ENCODE measurements at places on chromosomes 7 and 10.

DNA sequence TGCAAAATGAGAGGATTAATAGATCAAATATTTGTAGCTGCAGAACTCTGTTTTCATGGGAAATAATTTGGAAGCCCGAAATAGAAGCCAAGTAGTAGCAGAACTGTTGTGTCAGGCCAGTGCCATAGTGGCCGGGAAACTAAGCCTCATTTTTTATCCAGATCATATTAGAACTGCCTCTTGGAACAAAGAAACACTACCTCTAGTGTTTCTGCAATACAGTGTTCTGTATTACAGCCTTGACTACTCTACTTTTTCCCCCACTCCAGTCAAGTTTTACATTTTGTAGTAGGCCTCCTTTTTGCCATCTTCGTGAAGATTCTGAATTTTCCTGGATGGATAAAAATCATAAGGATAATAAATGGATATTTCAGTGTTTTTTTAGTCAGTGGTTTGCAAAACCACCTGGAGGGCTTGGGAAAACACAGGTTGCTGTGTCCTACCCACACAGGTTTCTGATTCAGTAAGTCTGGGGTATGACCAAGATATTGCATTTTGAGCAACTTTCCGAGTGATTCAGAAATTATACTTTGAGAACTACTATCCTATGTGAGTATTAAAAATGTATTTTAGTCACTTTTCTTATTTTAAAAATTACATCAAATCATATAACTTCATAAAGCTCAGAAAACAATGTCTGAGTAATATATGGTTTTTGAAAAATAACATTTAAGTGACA, 326.2 kb upstream of the KAT6B start:
- no peak for DNase-seq

DNA sequence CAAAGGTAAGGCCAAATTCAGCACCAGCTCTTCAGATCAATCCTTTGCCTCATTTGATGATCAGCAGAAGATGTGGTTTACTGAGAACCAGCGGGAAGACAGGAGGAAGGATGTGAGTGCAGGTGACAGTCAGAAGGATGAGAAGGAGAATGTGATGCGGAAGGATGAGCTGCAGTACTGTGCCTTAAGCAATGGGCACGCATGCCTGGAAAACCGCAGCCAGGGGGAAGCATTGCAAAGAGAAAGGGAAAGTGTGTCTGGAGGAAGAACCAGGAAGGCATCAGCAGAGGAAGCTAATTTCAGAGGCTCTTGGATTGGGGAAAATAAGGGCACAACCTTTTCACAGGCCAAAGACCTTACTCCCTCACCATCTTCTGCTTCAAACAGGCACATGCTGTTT, 25.7 kb downstream of the C10orf71 start:
- DNase-seq: no peak

GRCh38 chr7:144397086-144397485, 6.4 kb downstream of the NOBOX start:
- DNase-seq: no peak

DNA sequence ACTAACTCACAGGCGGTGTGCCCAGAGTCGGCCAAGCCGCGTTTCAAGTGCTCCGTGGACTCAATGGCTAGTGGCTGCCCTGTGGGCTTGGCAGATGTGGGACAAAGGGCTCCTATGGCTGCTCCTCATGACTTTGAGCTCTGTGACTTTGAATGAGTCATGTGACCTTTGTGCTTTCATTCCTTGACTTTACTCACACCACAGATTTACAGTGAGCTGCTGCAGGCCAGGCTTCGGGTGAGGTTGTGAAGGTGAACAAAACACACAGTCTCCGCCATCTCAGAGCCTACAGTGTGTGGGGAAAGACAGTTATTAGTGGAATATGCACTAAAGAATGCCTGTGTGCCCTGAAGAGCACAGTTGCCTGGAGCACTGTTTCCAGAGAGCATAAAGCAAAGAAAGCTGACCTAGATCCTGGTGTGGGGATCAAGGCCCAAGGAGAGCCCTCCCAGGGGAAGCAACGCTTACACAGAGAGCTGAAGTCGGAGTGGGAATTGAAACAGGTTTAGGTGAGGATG, 29.7 kb upstream of the PLEKHA1 start:
- DNase-seq: no peak

GRCh38 chr10:93123766-93124165, 50.1 kb downstream of the CYP26A1 start:
- no peak for DNase-seq

DNA sequence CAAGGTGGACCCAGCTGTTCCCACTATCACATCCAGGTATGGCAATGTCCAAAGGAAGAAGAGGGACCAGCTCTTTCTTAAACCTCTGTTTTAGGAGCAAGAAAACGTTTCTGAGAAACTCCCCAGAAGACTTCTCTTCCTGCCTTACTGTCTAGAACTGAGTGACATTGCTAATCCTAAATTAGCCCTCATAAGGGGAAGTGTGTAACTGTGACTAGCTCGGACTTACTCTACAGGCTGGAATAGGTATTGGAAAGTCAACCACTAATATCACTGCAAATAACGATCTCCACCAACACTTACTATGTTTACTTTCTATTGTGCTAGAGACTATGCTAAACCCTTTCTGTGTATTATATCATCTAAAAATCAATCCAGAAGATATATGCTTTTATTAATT, 49.9 kb upstream of the RELN start:
- peak; percentile 19 for DNase-seq

DNA sequence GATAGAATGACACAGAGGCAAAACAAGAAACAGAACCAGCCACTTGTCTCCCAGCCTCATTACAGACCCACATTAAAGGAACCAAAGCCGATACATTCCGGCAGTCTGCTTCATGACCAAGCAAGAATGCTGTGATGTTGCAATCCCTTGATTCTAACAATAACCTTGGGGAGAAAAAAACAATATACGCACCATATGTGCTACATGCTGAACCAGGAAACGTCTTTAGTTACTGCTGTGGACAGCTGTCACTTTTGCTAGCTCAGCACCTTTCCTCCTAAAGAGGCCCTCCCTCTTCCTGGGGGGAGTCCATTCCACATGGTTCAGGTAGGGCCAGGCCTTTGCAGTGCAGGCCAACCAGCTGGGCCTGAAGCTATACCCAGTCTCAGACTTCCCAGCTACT, 79.1 kb downstream of the PRTFDC1 start:
- DNase-seq: peak; percentile 15

- no peak for DNase-seq
These were observed 7.4 kb downstream of the CALN1 start for GRCh38 chr7:72404743-72405142.

GRCh38 chr7:96052860-96053470, 268.9 kb downstream of the SLC25A13 start:
- no peak for DNase-seq

DNA sequence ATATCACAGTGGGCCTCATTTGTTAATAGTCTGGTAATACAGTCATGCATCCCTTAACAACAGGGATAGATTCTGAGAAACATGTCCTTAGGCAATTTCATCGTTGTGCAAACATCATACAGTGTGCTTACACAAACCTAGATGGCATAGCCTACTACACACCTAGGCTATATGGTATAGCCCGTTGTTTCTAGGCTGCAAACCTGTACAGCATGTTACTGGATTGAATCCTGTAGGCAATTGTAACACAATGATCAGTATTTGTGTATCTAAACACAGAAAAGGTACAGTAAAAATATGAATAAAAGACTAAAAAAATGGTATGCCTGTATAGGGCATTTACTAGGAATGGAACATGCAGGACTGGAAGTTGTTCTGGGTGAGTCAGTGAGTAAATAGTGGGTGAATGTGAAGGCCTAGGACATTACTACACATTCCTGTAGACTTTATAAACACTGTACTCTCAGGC, 12.0 kb upstream of the RHOBTB1 start:
- DNase-seq: no peak

GRCh38 chr7:129544700-129545099, 42.4 kb downstream of the SMKR1 start:
- no peak for DNase-seq

DNA sequence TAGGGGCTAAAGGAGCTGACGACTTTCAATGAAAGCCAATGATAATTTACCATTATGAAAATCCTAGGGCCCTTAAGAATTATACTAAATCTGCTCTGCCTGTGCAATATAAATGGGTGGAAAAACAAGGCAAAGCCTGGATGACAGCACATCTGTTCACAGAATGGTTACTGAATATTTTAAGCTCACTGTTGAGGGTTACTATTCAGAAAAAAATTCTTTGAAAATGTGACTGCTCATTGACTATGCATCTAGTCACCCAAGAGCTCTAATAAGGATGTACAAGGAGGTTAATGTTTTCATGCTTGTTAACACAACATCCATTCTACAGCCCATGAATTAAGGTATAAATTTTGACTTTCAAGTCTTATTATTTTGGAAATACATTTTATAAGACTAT, 8.9 kb downstream of the DKK1 start:
- no peak for DNase-seq

DNA sequence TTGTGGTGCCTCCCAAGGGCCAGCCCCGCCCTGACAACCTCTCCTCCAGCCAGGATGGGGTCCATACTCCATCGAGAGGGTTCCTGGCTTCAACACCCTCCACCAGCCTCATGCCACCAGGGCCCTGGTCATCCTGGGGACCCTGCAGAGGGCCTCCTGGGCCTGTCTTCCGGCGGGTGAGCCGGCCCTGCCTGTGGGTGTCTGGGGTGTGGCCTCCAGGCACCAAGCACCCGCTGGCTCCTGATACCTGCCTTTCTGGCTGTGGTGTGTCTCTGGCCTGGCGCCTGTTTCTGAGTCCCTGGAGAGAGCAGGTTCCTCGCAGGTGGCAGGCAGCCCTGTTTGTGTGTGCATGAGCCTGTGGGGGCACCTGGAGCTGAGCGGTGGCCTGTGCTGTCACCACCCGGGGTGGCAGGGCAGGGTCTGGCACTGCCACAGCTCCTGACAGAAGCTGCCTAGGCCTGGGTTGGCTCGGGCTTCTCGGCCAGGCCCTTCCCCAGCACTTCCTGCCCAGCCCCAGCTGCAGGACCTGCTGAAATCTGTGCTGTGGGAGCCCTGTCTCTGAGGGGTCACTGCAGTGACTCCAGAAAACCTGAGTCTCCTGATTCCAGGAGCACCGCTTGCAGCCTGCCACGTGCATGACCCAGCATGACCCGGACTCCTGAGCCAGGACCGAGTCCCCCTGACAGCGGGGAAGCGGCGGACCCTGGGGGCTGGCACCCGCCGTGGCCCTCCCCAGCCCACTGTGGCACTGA, 18.4 kb downstream of the ADAM8 start:
- DNase-seq: peak; percentile 60

DNA sequence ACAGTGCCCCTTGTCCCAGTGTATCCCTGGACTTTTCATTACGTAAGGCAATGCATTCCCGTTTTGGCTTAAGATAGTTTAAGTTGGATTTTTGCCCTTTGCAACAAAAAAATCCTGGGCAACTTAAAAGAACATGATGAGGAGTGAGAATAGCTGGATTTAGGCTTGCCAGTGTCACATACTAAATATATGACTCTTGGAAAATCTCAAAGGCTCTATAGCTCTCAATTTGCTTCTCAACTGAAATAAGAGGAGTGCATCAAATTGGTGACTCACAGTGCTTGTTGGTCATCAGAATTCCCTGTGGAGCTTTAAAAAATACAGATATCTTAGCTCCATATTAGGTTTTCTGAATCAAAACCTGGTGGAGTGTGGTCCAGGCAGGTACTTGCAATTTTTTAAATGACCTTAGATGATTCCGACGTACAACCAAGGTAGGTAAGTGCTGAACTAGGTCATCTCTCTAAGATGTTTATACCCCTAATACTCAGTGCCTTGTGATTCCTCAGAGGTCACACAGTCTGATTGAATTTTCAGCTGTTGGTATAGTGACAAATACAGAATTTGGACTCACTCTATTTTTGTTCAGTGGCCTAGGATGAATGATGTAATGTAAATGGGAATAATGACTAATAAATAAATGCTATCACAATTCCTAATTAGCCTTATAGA, 33.9 kb upstream of the ORC5 start:
- DNase-seq: no peak

DNA sequence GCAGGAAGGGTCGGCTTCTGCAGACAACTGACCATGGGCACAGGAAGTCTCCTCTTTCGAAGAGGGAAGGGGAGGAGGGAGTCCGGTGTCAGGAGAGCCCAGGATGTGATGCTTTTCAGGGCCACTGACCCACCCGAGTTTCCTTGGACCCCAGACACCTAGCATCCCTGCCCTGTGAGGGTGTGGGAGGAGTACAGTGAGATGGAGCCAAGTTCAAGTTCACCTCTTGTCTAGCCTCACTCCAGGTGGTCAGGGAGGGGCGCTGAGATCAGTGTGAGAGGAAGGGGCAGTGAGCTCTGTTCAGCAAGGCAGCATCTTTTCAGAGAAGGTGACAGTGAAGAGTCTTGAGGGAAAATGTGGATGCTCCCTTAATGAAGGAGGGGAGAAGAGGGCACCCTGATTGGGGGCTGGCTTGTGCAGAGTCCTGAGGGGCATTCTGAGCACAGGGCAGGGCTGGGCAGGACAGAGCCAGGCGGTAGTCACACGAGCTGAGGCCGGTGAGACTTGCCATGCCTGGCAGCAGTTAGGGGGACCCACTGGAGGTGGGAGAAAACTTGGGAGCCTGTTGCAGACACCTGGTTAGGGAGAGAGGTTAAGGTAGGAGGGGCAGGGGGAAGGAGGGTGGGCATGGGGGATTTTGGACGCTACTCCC, 49.7 kb downstream of the ADCY1 start:
- no peak for DNase-seq

DNA sequence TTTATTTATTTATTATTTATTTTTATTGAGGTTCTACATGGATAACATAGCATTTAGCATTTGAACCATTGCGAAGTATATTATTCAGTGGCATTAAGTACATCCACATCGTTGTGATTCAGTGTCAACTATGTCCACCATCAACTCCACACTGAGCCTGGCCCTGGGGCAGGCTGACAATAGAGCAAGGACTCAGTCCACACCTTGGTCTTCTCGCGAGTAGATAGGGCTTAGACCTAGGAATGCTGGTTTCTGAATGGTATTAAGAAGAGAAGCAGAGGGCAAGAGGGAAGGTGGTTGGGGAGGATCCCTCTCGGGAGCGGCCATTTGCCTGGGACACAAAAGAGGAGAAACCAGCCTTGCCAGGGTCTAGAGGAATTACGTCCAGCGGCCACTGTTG, 599.2 kb upstream of the MGMT start:
- DNase-seq: no peak

DNA sequence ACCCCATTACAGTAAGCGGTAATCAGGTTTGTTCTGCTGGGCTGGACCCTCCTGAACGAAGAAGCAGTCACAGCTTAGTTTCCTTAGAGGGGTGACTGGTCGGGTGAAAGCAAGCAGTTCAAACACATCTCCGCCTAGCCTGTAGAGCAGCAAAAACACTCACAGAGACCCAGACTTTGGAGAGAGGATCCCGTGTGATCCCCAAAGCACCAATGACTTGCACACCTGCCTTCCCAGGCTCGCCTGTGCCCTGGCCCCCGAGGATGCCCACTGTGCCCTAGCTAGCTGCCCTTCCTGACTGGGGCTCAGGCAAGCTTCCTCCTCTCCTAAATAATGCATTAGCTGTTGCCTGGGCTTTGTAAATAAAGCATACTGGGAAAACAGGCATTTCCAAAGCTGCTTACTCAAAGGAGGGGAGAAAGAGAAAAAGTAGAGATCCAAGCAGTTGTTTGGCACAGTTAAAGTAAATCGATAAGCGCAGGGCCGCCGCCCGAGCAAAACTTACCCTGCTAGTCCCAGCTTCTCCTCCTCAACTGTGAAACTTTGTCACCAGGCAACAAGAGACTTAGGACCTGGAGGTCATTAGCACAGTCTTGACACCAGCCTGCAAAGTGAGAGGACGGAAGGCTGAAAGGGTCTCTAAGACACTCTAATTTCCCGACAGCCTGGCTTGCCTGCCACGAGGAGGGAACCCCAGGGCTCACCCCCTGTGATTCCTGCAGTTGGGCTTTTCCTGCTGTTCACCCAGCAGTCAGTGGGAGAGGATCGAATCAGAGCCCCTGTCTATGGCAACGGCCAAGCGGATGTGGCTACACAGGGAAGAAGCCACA, 4.8 kb downstream of the LRRC18 start:
- DNase-seq: no peak
